Stimulated activated naive CD4-positive, alpha-beta T cell treated with Interleukin-2 at 50 U/mL for 16 hours (primary cell): ENCODE measurements at places on chromosomes 12 and 14.

GRCh38 chr14:101958418-101959180 lies 5.8 kb upstream of the DYNC1H1 start:
- no peak for DNase-seq

DNA sequence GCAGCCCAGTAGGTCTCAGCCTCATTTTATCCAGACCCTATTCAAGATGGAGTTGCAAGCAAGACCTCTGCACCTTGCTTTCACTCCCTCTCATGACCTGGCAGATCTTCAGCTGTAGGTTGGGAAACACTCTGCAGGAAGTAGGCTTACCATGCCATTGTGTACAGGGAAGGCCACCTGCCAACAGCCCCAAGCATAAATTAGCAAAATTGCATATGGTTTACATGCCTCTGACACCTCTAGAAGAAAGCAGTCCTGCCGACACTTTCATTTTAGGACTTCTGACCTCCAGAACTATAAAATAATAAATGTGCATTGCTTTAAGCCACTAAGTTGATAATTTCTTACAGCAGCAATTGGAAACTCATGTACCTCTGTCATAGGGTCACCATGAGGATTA lies 96.9 kb downstream of the SLC15A4 start:
- DNase-seq = no peak

DNA sequence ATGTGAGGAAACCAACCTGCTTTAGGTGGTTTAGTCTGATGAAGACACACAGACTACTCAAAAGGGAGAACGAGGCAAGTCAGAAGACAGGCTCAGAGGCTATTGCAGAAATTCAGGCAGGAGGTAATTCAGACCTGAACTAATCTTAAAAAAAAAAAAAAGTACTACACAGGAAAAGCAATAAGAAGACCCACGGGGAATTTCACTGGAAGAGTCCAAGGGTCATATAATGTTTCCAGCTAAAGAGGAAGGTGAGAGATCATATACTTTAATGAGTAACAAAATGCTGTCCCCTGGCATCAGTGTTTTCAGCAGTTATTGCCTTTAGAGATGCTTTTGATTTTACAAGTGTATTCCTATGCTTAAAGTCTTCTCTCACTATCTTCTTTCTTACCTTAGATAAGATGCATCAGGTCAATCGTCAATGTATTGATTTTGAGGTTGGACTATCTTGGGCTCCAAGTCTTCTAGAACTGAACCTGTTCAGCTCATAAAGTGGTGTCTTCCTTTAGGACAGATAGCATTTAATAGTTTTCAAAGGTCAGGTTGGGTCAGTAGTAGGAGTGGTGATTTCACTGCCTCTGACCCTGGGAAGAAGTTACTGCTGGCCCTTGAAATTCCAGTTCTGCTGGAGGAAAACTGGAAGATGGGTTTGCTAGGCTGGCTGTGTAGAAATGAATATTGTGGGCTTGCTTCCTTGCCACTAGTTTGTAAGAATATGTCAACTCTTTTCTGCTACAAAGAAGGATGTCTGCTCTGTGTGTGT lies 60.0 kb downstream of the FAR2 start:
- no peak for DNase-seq

DNA sequence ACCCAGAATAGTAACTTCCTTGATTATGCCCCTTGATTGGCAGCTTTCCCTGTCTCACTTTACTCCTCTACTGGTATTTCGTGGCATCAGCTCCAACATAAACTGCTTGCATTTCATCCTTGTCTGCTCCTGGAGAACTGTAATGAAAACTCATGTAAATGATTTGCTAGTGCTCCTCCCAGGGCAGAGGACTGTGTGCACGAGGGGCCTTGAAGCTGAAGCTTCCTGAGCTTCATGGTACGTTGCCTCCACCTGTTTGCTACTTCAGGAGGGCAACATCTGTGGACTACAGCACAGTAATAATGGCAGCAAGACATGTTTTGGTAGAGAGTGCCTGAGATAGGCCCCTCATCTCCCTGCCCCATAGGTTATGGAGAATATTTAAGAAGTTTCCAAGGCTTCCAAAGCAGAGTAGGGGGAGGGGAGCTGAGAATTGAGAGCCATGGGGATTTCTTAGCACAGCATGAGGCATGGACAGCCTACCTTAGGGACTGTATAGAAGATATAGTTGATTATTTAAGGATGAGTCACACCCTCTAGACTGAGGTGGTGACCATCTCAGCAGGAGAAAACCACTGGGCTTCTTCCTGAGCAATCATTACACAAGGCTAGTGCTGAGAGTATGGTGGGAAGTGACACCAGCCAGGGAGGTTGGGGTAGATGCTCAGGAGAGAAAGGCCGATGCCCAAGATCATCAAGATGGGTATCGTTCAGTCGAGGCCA lies 29.5 kb downstream of the CCDC198 start:
- DNase-seq = no peak

DNA sequence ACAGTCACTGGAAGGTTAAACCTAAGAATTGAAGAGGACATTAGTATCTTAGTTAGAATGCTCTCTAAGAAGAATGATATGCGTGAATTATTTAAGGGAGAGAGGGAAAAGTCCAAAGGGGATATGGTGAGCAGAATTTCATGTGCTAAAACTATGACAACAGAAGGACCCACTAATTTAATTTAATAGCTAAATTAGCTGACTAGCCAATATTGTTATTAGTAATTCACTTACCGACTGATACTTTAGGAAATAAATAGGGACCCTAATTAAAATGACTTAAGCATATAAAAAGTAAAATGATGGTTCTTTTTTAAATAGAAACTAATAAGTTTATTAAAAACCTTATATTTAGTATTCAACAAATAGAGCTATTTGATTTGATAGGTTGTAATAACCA lies 179.6 kb downstream of the RASSF9 start:
- DNase-seq = no peak

DNA sequence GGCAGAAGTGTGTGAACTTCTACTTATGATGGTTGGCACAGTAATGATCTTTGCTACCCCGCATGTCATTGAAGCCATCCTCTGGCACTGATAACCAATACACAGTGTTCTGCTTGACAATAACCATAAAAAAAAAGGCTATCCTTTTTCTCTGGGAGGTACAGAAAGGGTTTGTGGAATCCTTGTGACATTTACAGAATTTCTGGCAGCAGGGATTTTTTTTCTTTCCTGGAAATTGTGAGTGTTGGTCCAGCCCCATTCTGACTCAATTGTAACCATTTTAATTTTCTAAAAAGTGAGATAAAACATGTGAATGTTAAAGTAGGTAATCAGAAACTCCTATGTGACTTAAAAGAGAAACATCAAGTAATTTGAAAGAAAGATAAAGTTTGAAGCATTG lies 943.8 kb downstream of the TMTC2 start:
- DNase-seq = no peak

- no peak for DNase-seq
These were observed 12.6 kb upstream of the CTDSP2 start for GRCh38 chr12:57859121-57859520.

- no peak for DNase-seq
These were observed 845.4 kb downstream of the VRK1 start for GRCh38 chr14:97642631-97643030.

- no peak for DNase-seq
These were observed 29.5 kb downstream of the MEG3 start for GRCh38 chr14:100855256-100855930.

- no peak for DNase-seq
These were observed 1.7 kb upstream of the PUS1 start for GRCh38 chr12:131927110-131928079.

- no peak for DNase-seq
These were observed 3.5 kb downstream of the IFI27 start for GRCh38 chr14:94113908-94114588.
